NCI-H2081 treated with DMSO at 0.1 percent for 48 hours (cell line): ENCODE measurements at places on chromosomes 4 and X.

DNA sequence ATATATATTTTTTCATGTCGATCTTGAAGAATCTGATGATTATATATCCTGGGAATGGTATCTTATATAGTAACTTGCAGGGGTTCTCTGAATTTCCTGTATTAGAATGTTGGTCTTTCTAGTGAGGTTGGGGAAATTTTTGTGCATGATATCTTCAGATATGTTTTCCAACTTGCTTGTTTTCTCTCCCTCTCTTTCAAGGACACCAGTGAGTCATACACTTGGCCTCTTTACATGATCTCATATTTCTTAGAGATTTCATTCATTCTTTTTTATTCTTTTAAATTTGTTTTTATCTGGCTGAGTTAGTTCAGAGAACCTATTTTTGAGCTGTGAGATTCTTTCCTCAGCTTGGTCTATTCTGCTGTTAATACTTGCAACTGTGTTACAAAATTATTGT, 27.2 kb upstream of the C4orf17 start:
- DNase-seq: no peak

DNA sequence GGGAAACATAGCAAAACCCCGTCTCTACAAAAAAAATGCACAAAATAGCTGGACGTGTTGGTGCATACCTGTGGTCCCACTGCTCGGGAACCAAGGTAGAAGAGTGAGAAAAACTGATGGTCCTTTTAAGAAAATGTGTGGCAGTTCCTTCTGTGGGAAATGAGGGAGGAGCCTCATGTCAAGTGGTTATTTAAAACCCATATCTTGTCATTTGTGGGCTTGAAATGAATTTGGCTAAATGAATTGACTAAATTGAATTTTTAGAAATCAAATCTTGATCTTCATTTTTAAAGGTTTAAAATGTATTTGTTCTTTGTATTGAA, 16.2 kb upstream of the LAMP2 start:
- no peak for DNase-seq

GRCh38 chr4:40316782-40317635, 18.1 kb upstream of the CHRNA9 start:
- no peak for DNase-seq

DNA sequence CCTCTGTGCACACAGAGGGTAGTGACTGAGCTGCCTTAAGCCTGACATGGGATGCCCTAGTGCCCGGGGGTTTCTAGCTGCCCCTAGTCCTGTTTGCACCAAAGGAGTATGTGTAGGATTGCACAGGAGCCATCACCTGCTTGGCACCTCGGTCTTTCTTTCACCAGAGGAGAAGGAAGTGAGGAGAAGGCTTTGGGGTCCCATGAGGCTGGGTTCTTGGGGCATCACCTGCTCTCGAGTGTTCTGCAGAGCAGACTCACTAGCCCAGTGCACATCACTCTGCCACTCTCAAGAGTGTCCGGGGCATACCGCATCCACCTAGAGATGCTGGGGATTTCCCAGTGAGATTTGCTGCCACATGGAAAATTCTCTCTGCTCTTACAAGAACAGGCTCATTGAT, 40.5 kb upstream of the GPR78 start:
- no peak for DNase-seq

- DNase-seq: no peak
These were observed 1075.7 kb upstream of the PABPC4L start for GRCh38 chr4:135277068-135277979.

GRCh38 chr4:26228883-26229282, 91.9 kb upstream of the RBPJ start:
- no peak for DNase-seq

DNA sequence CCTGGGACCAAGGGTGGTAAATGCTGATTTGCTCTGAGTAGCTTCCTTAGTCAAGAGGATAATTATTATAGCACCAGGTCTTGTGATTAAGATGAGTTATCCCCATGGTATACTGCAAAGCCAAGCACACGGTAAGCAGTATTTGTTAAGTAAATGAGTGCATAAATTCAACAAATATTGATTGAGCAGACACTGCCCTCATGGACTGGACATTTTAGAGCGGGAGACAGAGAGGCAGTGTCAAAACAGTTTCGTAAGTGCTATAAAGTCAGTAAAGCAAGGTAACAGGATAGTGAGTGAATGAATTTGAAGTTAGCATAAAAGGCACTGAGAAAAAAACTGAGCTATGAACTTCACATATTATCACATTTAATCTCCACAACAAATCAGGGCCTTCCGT, 13.9 kb downstream of the PHF8 start:
- DNase-seq: peak; percentile 37
